Psoas muscle (tissue), 8 donors: ENCODE measurements at places on chromosomes 12 and 14. TPM values are rescaled to one million over a fixed set of nuclear protein-coding genes. Genes with fewer than 3 reads are reported as not detected.

- DNase-seq, result no peak
These were observed 39.0 kb downstream of the RNF34 start for GRCh38 chr12:121438905-121439304.

- DNase-seq, result no peak
These were observed 2.7 kb downstream of the APOLD1 start for GRCh38 chr12:12788131-12788530.

DNA sequence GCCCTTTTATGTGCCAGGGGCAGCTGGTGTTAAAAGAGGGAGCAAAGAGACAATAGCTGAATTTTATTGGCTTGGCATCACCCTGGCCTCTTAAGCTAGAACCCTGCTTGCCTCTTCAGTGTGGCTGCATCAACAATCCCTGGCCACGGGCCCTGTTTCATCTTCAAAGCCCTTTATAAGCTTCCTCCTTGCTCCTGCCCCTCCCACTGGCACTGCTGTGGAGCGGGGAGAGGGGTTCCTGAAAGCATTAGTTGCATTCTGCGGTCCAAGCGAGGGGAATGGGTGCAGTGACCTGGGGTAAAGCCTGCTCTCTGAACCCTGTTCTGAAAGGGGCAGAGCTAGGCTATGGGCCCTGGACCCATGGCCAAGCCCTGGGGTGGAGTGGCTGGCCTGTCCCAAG is 220 bp upstream of the KRT83 start:
- no peak for DNase-seq

- no peak for DNase-seq
These were observed 3.8 kb upstream of the KRT86 start for GRCh38 chr12:52270541-52271070.

GRCh38 chr12:57258977-57259970 is 8.3 kb upstream of the STAC3 start:
- DNase-seq, result no peak

DNA sequence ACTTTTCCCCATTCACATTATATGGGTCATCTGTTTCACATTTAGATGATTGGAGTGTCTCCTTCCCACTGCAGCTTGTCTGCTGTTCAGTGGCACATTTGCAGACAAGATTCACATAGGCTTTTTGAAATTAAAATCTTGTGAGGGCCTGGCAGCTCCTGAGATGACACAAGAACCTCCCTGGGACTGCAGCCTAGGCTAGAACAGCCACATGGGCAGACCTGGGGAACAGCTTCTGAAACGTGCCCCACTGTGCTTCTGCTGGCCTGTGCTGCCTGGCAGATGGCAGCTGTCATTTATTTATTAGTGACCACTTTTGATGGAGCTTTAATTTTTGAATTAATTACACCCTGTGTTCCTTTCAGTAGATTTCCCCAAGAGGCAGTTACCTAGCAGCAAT is 137.4 kb downstream of the GRIP1 start:
- no peak for DNase-seq

DNA sequence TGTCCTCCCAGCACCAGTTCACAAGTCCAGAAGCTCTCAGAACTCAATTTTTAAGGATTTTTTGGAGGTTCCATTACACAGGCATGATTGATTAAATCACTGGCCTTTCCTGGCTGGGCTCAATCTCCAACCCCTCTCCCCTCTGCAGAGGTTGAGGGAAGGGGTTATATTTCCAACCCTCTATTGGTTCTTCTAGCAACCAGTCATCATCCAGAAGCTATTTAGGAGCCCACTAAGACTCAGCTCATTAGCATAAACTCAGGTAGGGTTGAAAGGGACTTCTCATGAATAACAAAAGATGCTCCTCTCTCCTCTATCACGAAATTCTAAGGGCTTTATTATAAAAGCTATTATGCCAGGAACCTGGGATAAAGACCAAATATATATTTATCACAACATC is 41.5 kb downstream of the SPPL3 start:
- DNase-seq, result no peak

- no peak for DNase-seq
These were observed 7.7 kb upstream of the TCTN1 start for GRCh38 chr12:110606253-110606611.

DNA sequence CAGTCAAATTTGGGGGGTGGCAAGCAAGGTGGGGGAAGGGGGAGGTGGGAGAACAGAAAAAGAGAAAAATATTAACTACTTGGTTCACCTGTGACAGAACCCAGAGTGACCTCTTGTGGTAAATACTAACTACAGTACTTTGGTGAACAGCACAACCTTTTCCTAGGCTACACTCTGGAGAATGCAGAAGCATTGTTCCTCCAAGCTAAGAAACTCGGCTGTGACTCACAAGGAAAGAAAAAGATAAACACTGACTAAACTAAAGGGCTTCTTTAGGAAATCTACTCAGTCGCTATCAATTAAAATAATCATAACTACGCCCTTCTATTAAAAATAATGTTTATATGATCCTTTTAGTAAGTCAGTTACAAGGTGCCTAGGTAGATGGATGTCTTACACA is 5.4 kb downstream of the KCNH5 start:
- DNase-seq, result no peak

DNA sequence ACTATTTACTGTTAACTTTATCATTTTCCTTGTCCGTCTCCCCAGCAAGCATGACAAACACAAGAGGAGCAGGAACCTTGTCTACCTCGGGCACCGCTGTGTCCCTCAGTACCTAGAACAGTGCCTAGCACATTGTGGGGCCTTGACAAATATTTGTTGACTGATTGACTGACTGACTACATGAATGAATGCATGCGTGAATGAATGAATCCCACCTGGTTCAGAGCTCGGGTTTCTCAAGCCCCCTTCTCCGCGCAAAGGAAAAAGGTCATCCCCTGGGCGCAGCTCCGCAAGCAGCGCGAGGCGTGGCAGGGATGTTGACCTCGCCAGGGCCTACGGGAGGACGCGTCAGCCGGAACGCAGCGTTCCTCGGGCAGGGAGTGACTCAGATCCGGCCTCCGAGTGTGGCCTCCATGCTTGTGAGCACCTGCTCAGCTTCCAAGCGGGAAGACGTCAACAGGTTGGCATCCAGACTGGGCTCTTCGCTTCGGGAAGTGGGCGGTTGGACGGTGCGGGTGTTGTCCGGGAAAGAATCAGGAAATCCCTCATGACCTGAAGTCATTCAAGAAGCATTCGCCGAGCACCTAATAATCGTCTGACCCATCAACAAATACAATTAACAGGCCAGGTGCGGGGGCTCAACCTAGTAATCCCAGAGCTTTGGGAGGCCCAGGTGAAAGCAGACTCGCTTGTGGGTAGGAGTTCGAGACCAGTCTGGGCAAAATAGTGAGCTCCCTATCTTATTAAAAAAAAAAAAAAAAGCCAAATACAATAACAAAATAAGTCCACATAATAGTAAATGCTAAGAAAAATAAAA is 13.9 kb upstream of the UBC start:
- peak; percentile 92 for DNase-seq

DNA sequence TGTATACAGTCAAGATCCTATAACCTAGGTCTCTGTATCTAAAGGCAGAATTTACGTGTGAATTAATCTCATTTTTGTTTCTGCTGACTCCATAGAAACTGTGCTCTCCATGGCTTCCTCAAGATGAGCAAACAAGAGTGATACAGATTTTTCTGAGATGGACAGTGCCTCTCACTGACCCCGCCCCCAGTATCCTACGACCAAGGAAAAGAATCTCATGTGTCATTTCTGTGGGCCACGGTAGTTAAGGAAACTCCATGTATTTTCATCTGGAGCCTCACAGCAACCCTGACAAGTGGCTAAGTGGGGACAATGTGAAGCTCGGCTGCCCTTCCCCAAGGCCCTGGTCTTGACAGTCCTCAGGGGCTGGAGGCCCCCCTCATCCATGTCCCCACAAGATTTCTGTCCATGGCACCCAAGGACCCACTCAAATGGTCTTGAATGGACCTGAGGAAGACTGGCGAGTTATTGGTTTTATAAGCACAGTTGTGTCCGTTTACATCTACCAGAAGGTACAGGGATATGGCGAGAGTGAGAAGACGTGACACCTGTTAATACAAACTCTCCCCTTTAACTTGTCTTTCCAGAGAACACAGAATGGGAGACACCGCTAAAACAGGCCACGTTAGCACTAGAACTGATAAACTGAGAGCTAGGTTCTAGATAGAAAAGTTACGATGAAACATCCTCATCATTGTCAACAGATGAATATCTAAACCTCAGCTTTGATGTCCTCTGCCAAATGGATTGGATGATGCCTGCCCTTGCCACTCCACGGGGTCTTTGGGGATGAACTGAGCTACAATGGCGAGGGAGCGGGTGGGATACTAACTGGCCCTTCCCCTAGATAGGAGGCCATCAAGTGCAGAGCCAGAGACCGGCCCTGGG is 108.4 kb upstream of the EGLN3 start:
- DNase-seq, result no peak

DNA sequence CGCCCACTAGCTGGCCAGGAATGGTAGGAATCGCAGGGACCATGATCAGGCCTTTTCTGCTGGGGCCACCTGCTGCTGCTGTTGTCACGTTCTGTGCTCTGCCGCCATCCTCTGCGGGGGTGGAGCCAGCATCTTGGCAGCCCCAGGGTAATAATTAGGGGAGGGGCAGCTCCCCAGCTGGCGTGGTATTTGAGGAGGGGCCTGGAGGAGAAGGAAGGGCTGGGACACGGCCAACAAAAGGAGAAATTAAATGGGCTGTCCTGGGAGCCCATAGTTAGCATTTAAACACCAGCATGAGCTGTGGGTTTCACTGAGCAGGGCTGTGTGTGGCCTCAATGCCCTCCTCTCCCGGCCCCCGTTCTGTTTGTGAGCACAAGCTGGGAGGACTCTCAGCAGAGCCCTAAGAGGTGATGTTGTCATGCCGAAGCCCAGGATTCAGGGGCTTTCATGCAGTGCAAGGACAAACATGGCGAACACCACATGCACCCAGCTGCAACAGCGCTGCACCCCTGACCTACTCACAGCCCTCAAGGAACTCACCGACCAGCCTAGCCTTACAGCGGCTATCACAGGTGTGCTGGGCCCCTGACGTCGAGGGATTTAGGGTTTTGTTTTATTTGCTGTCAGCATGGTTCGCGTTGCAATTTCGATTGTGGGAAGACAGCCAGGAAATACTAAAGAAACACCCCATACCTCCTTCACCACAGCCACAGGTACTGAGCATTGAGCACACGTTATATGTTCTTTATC is 324.3 kb downstream of the CACNA1C start:
- DNase-seq, result no peak

DNA sequence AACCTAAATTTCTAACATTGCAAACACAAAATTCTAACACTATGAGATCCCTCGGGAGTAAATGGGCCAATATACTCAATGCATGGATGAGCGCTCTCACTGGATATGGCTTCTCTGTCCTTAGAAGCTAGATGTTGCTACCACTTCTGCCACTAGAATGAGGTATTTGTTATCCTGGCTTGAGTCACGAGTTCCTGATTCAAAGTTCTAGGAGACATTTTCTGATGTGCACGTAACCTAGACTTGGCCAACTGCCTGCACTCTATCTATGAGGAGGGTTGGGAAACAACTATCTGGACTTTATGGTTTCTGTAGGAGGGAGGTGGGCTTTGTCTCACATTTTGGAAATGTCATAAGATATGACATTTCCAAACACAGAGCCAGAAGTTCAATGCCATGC is 37.6 kb downstream of the FERMT2 start:
- DNase-seq, result no peak

GRCh38 chr14:90556012-90556477 is 159.2 kb downstream of the CALM1 start:
- no peak for DNase-seq

DNA sequence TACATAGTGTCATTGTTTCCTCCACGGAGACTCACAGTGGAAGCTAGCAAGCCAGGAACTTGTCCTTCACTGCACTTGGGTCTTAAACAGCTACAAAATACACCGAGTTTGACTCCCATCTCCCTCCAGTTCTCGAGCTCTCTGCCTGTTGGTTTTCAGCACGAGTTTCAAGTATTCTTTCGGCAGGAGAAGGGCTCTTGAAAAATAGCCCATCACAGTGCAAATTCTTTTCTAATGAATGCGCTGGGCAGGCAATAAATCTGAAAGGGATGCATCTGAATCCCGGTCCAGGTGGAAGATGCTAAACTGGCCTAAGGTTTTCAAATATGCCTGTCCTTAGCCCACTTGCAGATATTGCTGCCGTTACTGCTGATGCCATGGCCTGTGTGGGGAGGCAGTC is 173.9 kb downstream of the CACNA1C start:
- DNase-seq, result no peak

DNA sequence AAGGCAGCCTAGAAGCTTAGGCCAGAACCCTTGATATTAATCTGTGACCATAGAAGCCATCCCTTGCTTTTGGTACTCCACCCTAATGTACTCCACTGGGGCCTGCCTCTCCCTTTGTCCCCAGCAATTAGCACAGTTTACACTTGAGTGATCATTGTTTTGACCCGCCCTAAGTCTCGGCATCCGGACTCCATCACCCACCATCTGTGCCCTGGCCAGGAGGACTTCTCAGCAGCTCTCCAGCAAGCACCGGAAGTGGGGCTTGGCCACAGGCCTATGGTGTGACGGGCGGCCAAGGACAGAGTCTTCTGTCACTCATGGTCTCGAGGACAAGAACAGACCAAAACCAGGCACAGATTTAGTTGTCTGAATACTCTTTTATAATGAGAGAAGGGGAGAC is 126.5 kb upstream of the NTF3 start:
- DNase-seq, result no peak

DNA sequence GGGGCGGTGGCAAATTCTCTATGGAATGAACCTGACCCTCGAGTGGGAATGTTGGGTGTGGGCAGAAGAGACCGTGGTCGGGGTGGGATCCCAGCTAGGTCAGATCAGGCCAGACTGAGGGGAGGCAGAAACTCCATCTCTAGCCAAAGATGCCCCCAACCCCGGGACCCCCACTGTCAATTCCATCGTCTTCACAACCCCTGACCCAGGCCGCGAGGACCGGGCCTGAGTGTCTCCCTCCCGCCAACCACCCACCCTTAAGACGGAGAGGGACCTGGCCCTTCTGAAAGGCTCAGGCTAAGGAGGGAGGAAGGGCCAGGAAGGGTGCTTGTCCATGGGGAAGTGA is 760 bp downstream of the PLEKHD1 start:
- DNase-seq, result no peak

DNA sequence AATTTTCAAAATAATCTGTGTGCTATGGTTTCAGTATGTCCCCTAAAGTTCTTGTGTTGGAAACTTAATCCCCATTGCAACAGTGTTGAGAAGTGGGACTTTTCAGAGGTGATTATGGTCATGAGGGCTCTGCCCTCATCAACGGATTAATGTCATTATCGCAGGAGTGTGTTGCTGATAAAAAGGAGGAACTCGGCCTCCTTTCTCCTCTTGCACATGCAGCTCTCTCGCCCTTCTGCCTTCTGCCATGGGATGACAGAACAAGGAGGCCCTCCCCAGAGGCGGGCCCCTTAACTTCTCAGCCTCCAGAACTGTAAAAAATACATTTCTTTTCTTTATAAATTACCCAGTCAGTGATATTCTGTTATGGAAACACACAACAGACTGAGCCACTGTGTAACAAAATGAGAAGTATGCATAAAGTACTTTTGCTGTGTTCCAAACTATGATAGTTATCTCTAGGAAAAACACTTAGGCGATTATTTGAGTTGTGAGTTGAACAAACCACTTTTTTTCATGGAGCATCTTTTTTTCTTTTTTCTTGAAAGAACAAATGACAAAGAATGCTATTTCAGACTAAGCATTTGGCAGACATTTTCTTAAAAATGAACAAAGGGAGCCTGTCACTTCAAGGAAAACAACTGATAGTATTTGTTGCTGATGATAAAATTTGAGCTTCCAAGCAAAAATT is 134.8 kb upstream of the FUT8 start:
- DNase-seq, result no peak

Gene HVCN1
- polyA plus RNA-seq, result 2.8 TPM

Gene GLI1
- polyA plus RNA-seq, result 0.21 TPM

Gene DNAI7
- 0.06 TPM for polyA plus RNA-seq

Gene TAS2R42
- not detected for polyA plus RNA-seq

Gene PPP4R4
- polyA plus RNA-seq, result 0.09 TPM

Gene RTRAF
- 110 TPM for polyA plus RNA-seq

Gene MYH6
- polyA plus RNA-seq, result 60.7 TPM
